Lung microvascular endothelial cell (primary cell): ENCODE measurements at places on chromosomes 6 and 20.

DNA sequence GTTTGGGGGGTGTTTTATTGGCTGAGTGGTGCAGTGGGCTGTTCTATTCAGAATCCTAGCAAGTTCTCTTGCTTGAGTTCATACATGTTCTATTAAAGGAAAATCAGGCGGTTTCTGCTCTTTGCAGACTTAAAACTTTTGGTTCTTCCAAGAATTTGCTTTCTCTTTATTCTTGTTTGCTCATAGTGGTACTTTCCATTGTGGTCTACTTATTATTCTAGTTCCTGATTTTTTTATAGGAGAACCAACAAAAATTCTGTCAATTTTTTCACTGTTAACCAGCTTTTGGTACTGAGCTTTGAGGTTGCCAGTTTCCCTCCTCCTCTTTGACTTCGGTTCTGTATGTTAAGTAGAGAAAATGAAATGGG, 6.7 kb downstream of the AFDN start:
- no peak for DNase-seq

GRCh38 chr6:149060300-149060984, 257.1 kb upstream of the TAB2 start:
- peak; percentile 65 for DNase-seq

DNA sequence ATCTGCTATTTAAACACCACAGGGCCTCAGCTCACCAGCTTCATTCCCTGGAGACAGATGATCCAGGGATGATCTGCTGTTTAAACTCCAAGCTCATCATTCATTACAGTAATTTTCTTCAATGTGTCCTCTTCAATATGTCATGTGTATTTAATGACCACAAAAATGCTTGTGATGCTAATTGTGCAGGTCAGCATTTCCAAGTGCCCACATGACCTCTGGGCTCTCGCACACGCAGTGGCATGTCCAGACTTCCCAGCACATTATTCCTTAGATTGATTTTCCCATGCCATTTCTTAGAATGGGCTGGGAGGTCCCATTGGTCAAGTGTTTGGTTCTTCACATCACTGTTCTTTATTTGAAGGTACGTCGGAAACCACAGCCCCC, 434.4 kb downstream of the HAO1 start:
- DNase-seq: no peak

GRCh38 chr20:57415771-57416170, 24.6 kb downstream of the RBM38 start:
- DNase-seq: no peak

- DNase-seq: no peak
Measured at GRCh38 chr6:41406728-41407489, 71.5 kb downstream of the NCR2 start.

GRCh38 chr20:17969278-17969883, 563 bp downstream of the MGME1 start:
- peak; percentile 39 for DNase-seq

DNA sequence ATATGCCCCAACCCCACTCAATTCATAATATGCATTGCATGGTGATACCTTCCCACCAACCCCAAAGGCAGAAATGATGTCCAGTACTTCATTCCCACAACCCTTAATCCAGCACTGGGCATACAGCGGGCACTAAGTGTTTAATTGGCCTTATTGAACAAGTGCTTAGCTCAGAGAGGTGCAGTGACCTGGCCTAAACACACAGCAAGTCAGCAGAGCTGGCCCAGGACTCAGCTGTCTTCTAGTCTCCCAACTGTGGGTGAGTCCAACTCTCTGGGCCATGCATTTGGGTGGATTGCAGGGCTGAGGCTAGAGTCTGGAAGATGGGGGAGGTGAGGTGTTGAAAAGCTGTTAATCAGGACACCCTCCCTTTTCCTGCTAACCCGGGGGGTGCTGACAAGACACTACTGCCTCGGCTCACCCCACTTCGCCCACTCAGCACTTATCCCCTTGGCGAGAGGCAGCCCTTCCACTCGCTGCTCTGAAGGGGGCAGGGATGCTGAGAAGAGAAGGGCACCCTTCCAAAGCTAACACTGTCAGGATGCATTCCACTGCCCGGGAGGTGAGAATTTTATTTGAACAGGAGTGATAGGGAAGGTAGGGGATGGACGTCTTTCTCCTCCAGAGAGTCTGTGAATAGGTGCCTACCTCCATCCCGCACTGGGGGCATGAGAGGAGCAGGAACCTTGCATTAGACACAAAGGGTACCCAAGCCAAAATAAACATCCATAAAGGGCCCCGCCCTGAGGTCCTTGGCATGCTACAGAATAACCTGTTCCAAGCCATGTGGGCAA, 14.2 kb downstream of the KCNK5 start:
- no peak for DNase-seq

GRCh38 chr6:161138543-161139303, 135.1 kb downstream of the AGPAT4 start:
- DNase-seq: no peak

DNA sequence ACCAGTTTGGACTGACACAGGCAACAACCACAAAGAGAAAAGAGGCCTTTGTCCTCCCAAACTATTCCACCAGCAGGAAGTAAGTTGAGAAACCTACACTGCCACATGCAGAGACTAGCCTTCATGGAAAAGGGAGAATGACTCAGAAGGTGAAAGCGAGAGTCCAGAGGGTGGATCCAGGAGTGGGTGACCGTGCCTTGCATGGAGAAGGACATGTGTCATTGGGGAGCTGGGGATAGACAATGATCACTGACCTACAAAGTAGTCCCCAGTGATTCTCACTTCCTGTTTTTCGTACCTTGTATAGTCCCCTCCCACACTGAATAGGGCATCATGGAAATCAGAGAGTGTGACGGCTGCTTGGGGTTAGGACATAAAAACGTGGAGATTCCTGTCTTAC, 91.9 kb downstream of the MYLK4 start:
- peak; percentile 9 for DNase-seq

DNA sequence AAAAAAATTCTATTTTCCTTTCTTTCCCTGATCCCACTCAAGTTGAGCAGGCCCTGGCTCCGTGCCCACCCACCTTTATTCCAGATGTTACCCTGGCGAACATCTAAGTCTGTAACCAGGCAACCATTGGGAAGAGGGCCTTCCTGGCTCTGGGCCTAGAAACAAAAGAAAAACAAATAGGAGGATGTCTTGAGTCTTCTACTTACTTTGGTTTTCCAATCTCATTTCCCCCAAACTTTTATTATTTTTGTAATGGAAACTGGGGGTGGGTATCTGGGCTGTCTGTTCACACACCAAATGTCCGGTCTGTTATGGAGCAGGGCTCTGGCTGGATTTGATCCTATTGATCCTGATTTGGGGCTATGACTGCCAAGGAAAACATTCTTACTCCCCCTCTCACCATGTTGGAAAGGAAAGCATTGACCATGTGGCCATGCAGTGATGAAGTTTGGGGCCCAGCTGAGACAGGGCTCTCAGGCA, 744.1 kb downstream of the DHX35 start:
- no peak for DNase-seq

GRCh38 chr20:13809373-13809772, 24.5 kb downstream of the NDUFAF5 start:
- no peak for DNase-seq

DNA sequence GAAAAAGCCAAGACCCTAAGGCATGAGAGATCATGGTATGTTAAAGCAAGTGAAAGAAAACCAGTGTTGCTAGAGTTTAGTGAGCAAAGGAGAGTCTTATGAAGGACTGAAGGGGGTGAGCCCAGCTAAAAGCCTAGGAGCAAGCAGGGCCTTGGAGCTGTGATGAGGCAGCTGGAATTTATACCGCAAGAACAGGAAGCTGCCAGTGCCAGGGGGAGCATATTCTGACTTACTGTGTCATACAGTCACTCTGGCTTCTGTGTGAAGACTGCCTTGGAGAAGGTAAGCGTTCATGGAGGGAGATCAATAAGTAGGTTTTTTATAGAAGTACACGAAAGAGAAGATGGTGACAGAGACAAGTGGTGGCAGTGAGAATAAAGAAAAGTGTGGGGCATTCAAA, 308.9 kb upstream of the THEMIS start:
- peak; percentile 44 for DNase-seq
